ENCODE measurements at places on chromosomes 16 and 17. TPM values are rescaled to one million over a fixed set of nuclear protein-coding genes. Genes with fewer than 3 reads are reported as not detected.

DNA sequence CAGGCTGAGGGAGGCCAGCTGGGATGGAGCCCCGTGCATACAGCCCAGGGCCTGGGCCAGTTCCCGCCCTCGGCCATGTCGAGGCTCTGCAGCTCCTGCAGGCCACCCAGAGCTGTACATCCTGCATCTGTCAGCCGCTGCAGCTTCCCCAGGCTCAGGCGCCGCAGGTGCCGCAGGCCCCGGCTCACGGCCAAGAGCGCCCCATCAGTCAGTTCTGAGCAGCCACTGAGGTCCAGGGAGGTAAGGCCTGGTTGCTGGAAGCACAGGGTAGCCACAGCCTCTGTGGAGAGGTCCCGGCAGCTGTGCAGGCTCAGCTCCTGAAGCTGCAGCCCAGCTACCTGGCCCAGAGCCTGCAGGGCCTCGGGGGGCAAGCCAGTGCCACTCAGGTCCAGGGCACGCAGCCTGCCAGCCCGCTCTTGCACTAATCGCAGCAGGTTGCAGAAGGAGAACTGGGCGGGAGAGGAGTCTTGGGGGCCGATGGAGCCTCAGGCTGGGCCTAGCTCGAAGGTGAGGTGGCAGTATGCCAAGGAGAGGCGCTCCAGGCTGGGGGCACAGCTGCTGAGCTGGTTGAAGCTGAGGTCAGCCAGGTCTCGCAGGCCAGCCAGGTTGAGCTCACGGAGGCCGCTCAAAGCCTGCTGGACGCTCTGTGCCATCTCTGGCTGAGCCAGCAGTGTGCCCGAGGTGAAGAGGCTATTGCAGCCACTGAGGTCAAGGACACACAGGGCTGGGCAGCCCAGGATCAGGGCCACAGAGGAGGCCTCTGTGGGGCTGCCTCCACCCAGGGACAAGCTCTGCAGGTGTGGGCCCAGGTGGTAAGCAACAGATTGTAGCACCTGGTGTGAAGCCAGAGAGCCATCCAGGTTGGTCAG, 11.4 kb downstream of the ELMO3 start:
- DNase-seq, result no peak

GRCh38 chr17:66661411-66662256, 173.3 kb upstream of the CACNG5 start:
- no peak for DNase-seq

The TBX6 gene
- total RNA-seq, result 2.1 TPM

DNA sequence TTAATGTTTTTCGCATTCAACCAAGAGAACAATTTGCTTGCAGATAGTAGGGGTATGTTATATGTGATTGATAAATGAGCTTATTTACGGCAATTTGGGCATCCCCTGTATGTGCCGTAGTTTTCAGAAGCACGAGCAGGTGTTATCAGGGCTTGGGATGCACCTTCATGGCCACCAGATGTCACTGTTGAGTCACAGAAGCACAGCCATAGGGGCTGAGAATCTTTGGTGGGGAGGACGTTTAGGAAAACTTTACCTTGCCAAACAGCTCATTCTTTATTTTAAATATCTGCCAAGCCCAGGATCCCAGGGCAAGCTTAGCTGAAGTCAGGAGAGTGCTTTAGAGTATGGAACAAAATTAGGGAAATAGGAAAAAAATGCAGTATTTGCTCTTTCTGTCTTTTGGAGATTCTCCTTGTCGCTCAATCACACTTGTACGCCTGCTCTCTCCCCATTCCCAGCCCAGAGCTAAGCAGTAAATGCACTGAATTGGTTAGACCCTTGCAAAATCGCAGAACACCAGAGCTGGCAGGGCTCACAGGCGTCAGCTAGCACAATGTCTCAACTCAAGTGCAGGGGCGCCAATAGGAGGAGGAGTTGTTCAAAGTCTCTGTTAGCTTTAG, 93.6 kb upstream of the MPHOSPH6 start:
- peak; percentile 83 for DNase-seq

DNA sequence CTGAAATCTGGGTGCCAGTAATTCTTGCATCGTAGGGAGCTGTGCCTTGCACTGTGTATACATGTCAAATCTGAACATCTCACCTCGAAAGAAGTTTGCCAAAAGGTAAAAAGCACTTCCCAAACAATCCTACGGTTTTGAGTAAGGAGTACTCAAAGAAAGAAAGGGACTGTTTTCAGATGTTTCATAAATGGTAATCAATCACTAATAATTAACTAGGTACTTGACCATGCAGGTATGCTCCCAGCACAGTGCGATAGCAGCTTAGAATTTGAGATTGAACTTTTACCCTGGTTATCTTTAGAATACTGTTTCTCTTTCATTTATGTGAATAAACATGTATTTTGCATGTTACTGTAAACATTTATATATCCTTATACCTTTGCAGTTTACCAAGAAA, 39.0 kb downstream of the PRKCA start:
- no peak for DNase-seq

- no peak for DNase-seq
These were observed 27.7 kb upstream of the CLEC18B start for GRCh38 chr16:74448990-74449389.

GRCh38 chr16:72921620-72922019, 126.3 kb downstream of the ZFHX3 start:
- DNase-seq, result peak; percentile 57

- no peak for DNase-seq
These were observed 8.4 kb downstream of the NDUFAB1 start for GRCh38 chr16:23587726-23588125.

- no peak for DNase-seq
These were observed 258.1 kb upstream of the SALL1 start for GRCh38 chr16:51409001-51409675.

The FBXO39 gene
- total RNA-seq, result 0.36 TPM

GRCh38 chr16:89615176-89615575, 1.7 kb downstream of the DPEP1 start:
- no peak for DNase-seq

The NUP93 gene
- total RNA-seq, result 168 TPM

- DNase-seq, result no peak
These were observed 27.9 kb downstream of the CLEC16A start for GRCh38 chr16:10972108-10972818.

DNA sequence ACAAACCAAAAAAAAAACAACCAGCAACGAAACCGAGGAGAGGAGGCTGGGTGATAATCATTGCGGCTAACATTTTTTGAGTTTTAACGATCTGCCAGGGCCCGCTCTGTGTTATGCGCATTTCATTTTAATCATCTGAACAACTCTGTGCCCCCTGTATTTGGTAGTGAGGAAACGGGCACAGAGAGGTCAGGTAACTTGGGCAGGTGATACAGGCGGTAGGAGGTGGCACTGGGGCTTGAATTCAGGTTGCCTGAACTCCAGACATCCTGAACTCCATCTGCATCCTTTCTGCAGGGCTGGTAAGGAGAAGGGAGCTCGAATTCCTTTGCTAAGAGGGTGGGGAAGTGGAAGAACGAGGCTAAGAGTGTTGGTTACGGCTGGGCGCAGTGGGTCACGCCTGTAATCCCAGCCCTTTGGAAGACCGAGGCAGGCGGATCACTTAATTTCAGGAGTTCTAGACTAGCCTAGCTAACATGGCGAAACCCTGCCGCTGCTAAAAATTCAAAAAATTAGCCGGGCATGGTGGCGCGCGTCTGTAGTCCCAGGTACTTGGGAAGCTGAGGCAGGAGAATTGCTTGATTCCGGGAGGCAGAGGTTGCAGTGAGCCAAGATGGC, 1.1 kb downstream of the CLUAP1 start:
- DNase-seq, result no peak
